ENCODE measurements at places on chromosomes 12 and 14.

DNA sequence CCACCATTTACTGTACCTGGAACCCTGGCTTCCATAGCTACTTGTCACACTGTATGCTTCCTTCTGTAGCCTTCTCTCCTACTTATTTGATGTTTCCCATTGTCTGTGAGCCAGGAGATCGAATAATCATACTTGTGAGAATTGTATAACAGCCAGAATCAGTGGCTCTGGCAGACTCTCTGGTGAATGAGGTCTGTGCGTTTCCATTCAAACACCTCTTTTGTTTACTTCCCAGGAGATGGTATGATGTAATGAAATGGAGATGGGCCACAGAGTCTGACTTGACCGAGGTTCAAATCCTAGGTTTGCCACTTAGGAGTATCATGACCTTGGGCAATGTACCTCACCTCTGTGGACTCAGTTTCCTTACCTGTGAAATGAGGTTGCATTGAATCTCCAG is 35.7 kb upstream of the CLMN start:
- no peak for DNase-seq

DNA sequence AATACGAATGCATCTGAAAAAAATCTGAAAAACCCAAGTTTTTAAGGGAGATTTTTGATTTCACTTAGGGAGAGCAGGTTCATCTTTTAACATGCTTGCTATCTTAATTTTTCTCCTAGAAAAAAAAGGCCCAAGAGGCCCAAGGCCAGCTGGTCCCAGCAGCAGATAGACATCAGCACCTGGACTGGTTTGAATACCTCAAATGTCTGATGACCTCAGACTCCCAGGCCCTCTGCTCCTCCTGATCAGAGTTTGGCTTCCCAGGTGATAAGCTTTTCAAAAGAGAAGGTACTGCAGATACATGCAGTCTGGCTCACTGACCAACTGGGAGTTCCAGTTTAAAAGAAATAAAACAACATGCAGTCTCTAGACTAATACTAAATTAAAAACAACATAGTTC is 82.6 kb downstream of the C2CD5 start:
- no peak for DNase-seq

DNA sequence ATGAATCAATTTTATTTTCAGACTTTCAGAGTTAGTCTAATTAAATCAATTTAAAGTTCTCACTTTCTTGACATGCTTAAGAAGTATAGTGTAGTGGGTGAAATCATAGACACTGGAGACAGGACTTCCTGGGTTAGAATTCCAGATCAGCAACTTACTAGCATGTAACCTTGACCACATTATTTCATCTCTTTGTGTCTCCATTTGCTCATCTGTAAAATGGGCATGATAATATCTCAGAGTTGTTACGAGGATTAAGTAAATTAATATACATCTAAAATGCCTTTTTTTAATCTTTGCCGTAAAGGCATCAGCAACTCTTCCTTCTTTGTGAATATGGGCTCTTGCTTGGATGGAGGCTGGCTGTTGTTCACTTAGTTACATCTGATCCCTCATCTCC is 1.3 kb upstream of the ERGIC2 start:
- DNase-seq, result no peak

GRCh38 chr12:25347716-25348592 is 97.2 kb upstream of the KRAS start:
- no peak for DNase-seq

- DNase-seq, result no peak
Observed at GRCh38 chr12:3925621-3926020, 52.4 kb upstream of the PARP11 start.

DNA sequence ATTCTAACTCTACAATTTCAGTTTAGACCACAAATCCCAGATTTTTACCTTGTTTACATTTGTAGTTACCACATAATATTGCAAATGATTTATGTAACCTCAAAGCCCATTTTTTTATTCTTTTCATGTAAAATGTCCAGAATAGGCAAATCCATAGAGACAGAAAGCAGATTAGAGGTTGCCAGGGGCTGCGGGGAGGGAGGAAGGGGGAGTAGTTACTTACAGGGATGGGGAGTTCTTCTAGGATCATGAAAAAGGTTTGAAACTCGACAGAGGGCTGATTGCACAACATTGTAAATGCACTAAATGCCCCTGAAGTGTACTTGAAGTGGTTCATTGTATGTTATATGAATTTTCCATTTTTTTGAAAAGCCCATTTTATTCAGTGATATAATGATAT is 66.5 kb downstream of the PPP2R5C start:
- no peak for DNase-seq

DNA sequence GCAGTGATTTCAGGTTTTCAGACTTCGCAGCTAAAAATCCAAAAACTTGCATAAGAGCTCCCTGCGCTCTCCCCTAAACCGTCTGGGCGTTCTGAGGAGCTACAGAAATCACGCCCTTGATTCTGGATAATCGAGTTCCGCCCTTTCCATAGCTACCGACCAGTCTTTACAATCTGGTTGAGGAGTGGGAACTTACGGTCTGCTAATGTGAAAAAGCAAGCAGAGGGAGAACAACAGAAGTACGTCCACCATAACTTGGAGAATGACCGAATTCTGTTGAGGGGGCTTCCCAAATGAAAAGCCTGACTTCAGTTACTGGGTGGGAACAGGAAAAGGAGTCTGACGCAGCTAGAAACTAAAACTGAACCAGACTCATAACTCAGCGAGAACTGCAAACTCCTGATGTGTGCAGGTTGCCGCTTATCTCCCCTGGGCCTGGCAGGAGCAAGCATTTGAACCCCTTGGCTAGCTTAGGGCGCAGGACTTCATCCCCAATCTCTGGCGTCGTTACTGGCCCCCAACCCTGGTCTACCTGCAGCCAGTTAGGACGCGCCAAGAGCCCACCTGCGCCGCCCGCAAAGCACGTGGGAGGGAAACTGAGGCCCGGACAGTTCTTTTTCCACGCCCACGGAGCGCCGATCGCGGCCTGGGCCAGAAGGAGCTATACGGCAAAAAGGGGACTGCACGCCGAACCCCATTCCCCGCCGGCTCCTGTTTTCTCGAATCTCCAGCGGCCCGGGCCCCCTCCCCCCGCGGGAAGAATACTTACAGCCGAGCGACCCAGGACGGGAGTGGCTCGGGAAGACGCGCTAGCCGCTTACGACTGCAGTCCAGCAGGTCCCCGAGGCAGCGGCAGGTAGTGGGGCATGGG is 838 bp downstream of the LRIG3 start:
- DNase-seq, result no peak

DNA sequence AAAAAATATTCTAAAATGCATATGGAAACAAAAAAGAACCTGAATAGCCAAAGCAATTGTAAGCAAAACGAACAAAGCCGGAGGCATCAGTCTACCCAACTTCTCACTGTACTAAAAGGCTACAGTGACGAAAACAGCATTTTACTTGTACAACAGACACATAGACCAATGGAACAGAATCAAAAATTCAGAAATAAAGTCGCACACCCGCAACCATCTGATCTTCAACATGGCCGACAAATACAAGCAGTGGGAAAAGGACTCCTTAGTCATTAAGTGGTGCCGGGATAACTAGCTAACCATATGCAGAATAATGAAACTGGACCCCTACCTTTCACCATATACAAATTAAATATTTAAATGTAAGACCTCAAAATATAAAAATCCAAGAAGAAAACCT is 203.9 kb upstream of the PPFIA2 start:
- DNase-seq, result no peak

- DNase-seq, result no peak
Observed at GRCh38 chr12:34601689-34602088, 579.4 kb downstream of the ALG10 start.

DNA sequence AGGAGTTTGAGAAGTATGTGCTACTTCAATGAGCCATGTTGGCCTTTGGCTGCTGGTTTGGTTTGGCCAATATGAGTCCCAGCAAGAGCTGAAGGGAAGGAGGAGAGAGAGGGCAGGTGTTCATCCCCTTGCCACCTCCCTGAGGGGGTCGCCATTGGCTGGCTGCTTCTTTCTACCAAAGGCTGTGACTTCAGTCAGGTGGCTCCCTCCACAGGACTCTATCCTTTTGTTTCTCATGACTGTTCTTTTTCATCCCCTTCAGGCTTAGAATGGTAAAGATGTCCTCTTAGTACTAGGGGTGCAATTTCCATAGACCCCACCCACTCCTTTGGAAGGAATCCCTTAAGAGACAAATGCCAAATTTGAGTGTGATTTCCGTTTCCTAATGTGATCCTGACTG is 31.2 kb upstream of the OTOGL start:
- DNase-seq, result no peak

DNA sequence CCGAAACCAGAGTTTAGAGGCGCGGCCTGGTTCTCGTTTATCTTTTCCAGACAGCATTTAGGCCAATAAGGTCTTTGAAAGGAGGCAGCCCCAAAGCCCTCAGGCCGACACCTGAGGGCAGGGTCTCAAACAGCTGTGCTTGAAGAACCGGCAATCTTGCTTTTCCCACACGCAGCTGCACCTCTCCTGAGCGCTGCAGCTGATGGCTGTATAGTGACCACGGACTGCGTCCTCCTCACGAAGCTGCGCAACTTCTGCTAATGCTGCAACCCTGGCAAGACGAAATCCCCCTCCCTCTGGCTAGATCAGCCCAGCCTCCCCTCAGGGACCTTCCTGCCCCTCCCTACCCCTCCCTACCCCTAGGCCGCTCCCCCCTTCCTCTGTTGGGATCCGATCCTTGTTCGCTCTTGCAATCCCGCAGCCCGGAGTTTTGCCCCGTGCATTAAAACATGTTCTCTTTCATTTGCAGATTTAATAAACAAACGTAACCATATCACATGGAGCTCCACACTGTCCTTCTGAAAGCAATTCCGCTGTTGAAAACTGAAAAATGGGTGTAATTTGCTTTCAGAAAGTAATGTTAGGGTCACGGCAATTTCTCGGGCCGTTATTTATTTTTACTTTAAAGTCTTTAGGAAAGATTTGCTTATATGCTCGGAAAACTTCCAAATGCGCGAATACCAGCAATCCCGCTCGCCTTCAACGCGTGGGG is 4.8 kb upstream of the PAX9 start:
- DNase-seq, result no peak

DNA sequence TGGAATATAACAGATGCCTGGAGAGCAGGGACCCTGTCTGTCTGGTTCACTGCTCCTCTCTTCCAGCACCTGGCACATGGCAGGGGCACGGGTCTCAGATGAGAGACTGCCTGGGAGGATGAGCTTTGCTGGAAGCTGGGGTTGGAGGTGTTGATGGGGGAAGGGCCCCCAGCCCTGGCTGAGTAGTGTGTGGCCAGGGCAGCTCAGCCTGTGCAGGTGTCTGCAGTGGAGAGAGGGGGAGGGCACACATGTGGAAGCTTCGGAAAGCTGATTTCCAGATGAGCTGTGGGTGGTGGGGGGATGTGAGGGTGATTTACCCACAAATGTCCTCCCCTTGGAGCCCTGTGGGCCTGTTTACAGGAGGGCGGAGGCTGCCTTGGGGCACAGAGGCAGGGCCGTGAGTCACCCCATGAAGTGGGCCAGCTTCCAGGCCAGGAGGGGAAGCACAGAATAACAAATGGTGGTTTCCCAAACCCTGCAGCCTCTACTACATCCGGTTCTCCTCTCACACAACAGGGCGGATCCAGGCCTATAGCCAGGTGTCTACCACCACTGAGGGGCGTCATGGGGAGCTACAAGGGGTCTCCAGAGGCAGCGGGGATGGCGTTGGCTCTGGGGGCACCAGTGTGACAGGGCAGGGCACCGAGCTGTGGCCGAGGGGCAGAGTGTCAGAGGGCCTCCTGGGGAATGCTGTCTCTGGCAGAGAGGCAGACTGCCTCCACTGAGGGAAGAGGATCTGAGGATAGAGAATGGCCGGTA is 11.0 kb downstream of the KRT7 start:
- DNase-seq, result no peak

DNA sequence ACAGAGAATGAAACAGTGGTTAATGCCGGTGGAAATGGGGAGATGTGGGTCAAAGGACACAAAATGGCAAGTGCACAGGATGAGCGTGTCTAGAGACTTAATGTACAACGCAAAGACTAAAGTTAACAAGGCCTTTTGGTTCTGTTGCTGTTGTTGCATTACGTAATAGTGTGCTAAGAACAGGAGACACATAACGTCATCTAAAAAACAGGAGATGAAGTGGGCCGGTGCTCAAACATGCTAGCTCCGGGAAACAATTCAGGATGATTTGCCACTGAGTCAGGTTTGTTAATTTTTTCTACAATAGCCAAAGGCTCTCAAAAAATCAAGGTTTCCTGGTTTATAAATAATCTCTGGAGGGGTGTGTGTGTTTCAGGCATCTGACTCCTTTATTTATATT is 55.5 kb downstream of the ETV6 start:
- no peak for DNase-seq

GRCh38 chr12:124620606-124621295 is 53.3 kb upstream of the NCOR2 start:
- no peak for DNase-seq

DNA sequence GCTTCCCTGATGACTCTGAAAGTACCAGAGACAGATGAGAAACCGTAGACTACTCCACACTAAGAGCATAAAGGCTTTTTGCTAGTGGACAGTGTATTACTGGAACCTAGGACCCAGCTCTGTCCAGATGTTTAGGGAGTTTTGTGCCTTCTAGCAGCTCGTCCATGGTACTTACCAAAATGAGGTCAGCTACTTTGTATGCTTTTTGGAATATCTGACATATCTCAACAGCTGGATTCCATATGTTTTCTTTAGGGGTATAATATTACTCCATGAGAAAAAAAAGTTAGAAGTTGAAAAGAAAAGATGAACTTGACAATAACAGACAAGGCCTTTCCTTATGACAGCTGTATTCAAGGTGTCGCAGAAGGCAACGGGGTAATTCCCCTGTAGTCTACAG is 32.1 kb upstream of the FRMD6 start:
- no peak for DNase-seq

DNA sequence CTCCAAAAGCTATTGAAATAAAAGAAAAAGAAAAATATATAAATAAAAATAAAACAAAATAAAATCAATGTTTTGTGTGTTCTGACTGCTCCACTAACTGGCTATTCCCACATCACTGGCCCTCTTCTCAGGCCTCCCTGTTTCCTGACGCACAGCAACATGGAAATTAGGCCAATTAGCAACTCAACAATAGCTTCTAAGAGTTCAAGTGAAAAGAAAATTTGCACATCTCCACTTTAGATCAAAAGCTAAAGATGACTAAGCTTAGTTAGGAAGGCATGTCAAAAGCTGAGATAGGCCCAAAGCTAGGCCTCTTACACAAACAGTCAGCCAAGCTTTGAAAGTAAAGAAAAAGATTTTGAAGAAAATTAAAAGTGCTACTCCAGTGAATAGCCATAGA is 200.8 kb downstream of the DUSP6 start:
- no peak for DNase-seq

- no peak for DNase-seq
Observed at GRCh38 chr14:99257673-99258221, 14.2 kb downstream of the BCL11B start.

DNA sequence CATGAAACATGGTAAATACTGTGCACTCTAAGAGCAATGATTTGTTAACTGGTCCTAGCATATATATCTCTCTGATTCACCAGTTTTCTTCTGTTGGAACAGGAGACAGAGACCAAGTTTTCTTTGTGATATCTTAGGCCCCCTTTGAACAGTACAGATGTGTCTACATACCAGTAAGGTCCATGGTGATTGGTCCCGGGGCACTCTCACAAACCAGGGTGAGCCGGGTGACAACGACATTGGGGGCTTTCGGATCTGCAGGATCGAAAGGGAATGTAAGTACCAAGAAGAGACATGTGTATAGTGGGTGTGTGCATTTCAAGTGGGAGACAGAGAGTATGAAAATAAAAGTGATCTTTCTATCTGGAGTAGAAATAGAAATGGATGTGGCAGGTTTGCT is 11.3 kb upstream of the ERP27 start:
- DNase-seq, result no peak

Data from C1 segment of cervical spinal cord (tissue), 14 donors.